Activated CD4-positive, CD25-positive, alpha-beta regulatory T cell treated with anti-CD3 and anti-CD28 coated beads, Interleukin-2, amount 50 U/mL, for 16 hours (primary cell): ENCODE measurements at places on chromosomes 16 and 17.
A peak's percentile ranks its signal among the peaks of the same experiment; 100 is the strongest.

- DNase-seq: no peak
Measured at GRCh38 chr17:49906531-49907136, 58.8 kb upstream of the TAC4 start.

DNA sequence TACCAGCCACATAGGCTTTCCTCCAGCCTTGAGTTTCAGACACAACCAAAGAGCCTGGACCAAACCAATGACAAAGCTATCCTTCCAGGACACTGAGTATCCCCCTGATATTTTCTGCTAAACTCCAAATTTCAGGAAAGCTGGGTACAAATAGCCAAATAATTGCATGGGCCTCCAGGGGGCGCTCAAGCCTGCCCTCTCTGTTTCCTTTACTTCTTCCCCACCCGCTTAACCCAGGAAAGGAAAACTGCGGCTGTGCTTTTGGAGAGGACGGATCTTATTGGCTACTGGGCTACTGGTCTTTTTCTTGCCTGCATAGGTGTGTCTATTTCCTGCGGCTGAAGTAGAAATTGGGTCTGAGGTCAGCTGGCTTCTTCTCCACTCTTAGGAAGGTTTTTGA is 30.1 kb downstream of the GNGT2 start:
- DNase-seq: peak; percentile 16

GRCh38 chr16:11554053-11554452 is 32.7 kb downstream of the LITAF start:
- DNase-seq: no peak

GRCh38 chr16:80986557-80986956 is 20.1 kb downstream of the CMC2 start:
- DNase-seq: no peak

DNA sequence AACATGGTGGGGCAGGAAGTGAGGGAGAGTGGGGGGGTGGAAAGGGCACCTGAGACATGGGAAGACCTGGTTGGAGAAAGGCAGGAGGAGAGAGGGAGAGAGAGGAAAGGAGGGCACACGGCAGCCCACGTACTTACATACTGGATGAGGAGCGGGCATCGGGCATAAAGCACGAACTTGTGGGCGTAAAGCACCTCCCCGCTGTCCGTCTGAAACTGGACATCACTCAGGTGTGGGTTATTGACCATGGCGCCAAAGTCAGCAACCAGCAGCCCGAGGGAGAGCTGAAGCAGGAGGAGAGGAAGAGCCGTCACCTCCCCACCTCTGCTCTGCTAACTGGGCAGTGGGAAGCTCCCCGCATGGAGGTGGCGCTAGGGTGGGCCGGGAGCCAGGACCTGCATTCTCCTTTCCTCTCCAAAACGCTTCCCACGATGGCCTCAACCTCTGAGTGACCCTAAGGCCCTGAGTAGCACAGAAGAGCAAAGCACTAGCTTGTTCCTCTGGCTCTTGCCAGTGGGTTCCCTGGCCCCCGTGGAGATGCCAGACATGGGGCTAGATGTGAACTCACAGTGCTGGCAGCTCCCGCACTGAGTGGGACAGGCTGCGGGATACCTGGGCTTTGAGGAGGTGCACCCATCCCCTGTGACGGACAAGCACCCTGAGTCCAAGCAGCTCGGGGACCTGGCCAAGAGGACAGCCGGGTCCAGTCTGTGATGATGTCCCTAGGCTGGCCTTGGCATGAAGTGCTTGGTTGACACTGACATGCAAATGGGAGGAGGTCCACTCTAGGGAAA is 16.9 kb downstream of the SLX4 start:
- DNase-seq: no peak

- DNase-seq: no peak
Measured at GRCh38 chr17:59812139-59812538, 80.6 kb downstream of the TUBD1 start.

- DNase-seq: no peak
Measured at GRCh38 chr17:77425791-77426641, 285.2 kb downstream of the SEC14L1 start.

GRCh38 chr16:48999508-48999907 is 282.1 kb downstream of the CBLN1 start:
- no peak for DNase-seq

DNA sequence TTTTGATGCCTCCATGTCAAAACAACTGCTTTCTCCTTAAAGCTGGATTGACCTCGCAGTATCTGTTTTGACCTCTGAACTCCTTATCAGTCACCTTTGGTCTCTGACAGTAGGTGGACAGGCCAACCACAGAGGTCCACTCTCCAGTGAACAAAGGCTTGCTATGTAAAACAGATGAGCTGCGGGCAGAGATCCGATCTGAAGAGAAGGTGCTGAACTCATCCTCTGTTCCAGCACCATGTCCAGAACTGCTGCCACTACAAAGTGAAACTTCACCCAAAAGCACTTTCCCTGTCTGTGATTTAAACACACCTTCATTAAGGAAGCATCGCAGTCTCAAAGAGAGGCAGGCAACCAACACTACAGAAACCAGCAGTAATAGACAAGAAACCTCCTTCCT is 117.3 kb upstream of the CORO6 start:
- DNase-seq: no peak

- DNase-seq: no peak
Measured at GRCh38 chr17:72294487-72294893, 173.7 kb downstream of the SOX9 start.

GRCh38 chr16:35744726-35745125 is 2285.3 kb downstream of the TP53TG3F start:
- no peak for DNase-seq

DNA sequence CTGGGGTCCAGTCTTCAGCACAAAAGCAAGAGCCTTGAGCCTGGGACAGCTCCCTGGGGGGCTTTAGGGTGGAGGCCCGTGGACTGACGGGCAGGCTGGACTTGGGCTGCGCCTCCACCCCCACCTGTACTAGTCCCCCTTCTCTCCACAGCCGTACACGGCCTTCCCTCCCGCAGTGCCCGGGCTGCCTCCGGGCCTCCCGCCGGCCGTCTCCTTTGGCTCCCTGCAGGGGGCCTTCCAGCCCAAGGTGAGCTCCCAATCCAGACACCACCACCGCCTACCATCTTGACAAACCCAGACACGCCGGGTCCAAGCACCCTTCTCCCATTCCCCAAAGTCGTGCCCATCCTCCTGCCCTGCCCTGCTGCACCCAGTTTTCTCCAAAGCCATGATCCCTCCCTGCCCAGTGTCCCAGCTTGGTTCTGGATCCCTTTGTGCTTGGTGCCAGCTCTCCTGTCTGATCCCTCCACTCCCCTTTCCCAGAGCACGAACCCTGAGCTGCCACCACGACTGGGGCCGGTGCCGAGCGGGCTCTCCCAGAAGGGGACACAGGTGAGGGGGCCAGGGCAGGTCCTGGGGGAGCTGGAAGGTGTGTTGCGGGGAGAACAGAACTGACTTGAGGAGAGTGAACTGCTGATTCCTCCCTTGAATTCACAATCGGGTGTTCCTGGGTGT is 7.1 kb downstream of the FBRS start:
- DNase-seq: no peak

DNA sequence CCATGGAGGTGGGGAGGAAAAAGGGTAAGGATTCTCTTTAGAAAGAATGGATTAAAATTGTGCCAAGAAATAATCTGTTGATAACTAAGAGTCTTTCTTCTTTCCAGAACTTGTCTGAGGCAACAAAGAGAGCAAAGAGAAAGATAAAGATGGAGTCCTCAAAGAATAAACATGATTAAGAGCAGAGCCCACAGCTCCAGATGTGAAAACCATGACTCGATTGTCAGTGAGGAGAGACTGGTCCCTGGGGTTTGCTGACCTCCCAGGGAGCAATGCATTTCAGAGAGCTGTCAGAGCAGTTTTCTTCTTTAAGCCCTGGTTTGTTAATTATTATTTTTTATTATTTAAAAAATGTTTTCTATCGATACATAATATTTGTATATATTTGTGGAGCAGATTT is 74.6 kb downstream of the TMEM100 start:
- no peak for DNase-seq

DNA sequence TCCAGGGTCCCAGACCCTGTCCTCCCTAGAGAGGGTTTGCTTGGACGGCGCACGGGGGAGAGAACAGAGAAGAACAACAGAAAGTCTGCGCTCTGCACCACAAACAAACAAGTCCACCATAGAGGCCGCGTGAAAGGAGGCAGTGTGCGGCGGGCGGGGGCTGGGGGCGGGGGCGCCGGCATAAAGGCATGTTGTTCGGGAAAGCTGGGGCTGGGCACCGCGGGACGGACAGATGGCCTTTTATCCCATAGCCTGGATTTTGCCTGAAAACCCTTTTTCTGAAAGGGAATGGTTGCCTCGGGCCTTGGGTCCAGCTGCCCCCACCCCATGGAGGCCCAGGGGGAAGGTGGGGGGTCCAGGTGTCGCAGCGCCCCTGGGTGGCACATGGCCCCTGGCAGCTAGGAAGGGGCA is 26.0 kb downstream of the FA2H start:
- no peak for DNase-seq

DNA sequence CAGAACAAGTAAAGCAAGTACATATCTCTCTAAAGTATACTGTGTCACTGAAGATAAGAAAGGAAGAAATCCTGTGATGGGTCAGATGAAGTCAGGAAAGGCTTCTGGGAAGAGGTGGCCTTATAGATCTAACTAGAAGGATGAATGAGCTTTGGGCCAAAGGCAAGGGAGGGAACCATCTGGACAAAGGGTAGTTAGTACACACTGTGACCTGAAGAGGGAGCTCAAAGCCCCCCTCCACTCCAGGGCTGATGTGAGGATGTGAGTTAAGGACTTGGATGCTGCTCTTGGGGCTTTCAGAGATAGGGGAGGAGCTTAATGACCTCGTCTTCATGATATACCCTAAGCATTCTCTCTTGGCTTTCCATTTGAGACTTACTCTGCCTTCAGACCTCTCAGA is 185.3 kb upstream of the CACNG3 start:
- DNase-seq: no peak

DNA sequence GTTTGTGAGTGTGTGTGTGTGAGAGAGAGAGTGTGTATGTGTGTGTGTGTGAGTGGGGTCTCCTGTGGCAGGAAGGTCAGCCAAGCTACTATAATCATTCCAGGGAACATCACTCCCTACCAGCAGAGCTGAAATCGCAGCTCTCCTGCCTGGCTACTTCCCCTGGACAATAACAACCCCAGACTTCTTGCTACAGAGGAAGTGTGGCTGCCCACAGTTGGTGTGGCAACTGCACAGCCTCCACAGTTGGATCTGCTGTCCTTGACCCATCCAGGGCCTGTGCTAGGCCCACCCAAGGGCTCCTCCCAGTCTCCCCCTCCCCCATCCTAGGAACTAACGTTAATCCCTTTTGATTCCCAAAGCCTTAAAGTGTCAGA is 1.5 kb downstream of the SLC13A5 start:
- DNase-seq: no peak

GRCh38 chr17:79829004-79829403 is 10.2 kb downstream of the CBX4 start:
- DNase-seq: no peak

DNA sequence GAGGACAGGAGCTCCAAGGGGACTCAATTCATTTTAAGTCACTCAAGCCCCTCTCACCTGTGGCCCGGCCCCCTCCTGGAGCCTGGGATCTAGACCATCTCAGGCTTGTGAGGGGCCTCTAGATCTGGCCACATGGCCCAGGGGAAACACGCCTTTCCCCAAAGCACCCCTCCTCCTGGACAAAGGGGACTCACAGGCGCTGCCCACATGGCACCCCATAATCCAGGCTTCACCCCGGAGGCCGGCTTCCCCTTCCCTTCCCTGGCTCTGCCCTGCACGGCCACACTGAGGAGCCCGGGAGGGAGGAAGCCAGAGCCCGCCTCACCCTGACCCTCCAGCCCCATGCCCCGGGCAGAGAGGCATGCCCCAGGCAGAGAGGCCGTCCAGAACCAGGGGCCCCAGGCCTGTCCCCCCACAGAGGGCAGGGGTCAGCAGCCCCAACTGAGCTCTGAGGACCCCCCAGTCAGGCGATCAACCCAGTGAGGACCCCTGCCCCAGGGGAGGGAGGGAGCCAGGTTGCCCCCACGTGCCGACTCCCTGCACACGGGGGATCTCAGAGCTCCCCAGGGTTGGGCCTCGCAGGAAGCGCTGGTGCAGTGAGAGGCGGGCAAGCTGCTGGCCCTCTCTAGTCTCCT is 10.9 kb downstream of the HS3ST6 start:
- no peak for DNase-seq

- DNase-seq: no peak
Measured at GRCh38 chr17:57578608-57579225, 166.4 kb downstream of the CCDC182 start.

- DNase-seq: no peak
Measured at GRCh38 chr17:42310787-42311215, 22.5 kb downstream of the STAT5A start.

- no peak for DNase-seq
Measured at GRCh38 chr17:27975146-27976011, 67.1 kb upstream of the NLK start.

- no peak for DNase-seq
Measured at GRCh38 chr17:72745241-72745640, 347.2 kb downstream of the SLC39A11 start.

DNA sequence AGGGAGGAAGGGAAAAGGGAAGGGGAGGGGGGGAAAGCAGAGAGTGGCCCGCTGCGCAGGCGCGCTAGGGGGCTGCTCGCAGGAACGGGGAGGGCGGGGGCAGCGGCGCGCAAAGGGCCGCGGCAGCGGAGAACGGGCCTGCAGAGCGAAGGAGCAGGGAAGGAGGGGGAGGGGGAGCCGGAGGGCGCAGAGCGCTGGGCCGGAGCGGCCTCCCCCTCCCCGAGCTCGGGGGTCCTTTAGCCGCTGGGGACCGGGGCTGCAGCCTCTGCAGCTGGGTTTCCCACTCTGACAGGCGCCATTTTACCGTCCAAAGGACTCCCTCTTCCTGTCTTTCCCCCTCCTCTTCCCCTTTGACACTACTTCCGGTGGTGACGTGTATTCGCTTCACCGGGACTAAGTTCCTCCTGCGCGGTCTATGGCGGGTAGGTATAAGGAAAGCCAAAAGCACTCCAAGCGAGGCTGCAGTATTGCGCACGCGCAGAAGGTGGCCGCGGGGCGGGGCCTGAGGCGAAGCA is at the start of gene CTDNEP1:
TSS of gene CTDNEP1 (minus strand) at position 74 of the 515 bp plus-strand sequence. CDS start 438 bp downstream, outside the sequence.
- peak; percentile 100 for DNase-seq

- DNase-seq: no peak
Measured at GRCh38 chr17:56629531-56630075, 36.1 kb downstream of the NOG start.
